Activated naive CD8-positive, alpha-beta T cell treated with anti-CD3 and anti-CD28 coated beads, Interleukin-2, amount 50 U/mL, for 16 hours (primary cell): ENCODE measurements at places on chromosomes 2 and 18.
A peak's percentile ranks its signal among the peaks of the same experiment; 100 is the strongest.

DNA sequence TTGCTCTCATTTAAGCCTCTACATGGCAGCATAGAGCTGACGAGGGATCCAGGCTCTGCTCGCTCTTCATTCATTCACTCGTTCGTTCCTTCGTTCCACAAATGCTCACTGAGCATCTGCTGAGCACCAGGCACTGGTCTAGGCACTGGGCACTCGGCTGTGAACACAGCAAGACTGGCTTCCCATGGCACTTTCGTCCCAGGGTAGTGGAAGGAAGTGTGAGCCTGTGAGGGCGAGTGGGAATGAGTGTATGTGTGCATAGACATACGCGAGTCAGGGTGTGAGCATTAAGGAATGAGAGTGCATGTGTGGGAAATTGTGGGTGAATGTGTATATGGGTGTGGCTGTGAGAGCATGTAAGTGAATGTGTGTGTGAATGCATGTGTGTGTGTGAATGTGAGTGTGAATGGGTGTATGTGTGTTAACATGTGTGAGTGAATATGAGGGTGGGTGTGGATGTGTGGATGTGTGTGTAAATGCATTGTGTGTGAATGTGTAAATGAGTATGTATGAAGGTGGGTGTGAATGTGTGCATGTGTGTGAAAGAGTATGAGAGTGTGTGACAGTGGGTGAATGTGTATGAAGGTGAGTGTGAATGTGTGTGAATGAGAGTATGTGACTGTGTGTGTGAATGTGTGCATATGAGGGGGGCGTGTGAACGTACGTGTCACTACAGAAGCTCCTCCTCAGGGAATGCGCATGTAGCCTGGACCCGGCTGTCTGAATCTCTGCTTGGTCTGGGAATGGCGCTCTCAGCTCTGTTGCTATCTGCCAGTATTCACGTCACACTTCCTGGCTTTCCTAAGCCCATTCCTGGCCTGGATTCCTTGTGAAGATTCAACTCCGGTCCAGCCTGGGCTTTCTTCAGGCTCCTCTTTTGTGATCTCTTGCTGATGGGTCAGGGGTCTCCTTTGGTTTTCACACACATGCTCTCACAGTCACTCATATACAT, 28.8 kb downstream of the SNORC start:
- no peak for DNase-seq

DNA sequence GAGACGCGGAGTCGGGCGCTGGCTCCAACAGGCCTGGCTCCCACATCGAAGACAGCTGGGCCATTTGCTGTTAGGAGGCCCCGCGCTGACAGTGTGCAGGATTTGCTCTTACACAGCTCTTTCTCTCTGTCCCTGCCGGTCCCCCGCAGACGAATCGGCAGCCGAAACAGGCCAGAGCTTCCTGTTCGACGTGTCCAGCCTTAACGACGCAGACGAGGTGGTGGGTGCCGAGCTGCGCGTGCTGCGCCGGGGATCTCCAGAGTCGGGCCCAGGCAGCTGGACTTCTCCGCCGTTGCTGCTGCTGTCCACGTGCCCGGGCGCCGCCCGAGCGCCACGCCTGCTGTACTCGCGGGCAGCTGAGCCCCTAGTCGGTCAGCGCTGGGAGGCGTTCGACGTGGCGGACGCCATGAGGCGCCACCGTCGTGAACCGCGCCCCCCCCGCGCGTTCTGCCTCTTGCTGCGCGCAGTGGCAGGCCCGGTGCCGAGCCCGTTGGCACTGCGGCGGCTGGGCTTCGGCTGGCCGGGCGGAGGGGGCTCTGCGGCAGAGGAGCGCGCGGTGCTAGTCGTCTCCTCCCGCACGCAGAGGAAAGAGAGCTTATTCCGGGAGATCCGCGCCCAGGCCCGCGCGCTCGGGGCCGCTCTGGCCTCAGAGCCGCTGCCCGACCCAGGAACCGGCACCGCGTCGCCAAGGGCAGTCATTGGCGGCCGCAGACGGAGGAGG, 3.5 kb downstream of the GDF7 start:
- DNase-seq, result no peak

GRCh38 chr2:190256087-190256486, 63.5 kb downstream of the HIBCH start:
- DNase-seq, result no peak

DNA sequence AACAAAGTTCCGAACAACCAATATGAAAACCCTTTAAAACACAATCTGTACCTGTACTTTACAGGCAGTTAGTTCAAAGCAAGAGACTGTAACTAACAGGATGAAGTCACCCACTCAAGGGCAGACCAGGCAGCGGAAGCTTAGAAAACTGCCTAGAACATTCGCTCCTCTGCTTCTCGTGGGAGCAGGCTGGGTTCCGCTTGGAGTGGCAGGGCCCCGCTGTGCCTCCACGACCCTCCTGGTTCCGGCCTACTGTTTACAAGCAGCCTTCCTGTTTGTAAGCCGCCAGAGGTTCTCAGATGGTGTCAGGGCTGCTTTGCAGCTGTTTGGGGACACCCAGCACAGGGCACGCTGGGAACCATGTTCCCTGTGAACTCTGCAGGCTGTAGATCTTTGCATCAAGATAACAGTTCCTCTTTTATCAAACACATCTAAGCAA, 31.3 kb downstream of the CIB4 start:
- DNase-seq, result no peak

DNA sequence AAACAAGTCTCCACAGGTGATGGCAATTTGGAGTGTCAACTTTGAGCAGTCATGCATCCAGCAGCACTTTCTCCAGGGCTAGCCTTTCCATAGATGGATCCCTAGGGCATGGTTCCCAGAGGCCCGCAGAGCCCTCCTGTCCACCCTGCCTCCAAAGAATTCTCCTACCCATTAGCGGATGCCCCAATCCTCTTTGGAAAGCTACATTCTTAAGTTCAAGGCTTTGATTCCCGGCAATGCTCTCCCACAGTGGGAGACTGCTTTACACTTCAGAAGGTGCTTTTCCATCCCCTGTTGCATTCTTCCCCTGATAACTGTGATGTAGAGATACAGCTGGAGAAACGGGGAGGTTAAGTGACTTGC, 61.3 kb downstream of the ACAA2 start:
- no peak for DNase-seq

GRCh38 chr18:56545464-56545863, 92.9 kb downstream of the TXNL1 start:
- no peak for DNase-seq

GRCh38 chr2:26469092-26469710, 8.7 kb downstream of the OTOF start:
- peak; percentile 18 for DNase-seq

GRCh38 chr2:76867854-76868253, 654.3 kb downstream of the LRRTM4 start:
- DNase-seq, result no peak

- no peak for DNase-seq
Observed at GRCh38 chr2:16553226-16553625, 112.4 kb downstream of the CYRIA start.

GRCh38 chr2:120770176-120770575, 34.5 kb downstream of the GLI2 start:
- DNase-seq, result no peak

- no peak for DNase-seq
Observed at GRCh38 chr18:904218-905090, at the start of gene ADCYAP1. TSS of gene ADCYAP1 (plus strand) at chr18:904871. CDS start at chr18:905387, 516 bp downstream.

DNA sequence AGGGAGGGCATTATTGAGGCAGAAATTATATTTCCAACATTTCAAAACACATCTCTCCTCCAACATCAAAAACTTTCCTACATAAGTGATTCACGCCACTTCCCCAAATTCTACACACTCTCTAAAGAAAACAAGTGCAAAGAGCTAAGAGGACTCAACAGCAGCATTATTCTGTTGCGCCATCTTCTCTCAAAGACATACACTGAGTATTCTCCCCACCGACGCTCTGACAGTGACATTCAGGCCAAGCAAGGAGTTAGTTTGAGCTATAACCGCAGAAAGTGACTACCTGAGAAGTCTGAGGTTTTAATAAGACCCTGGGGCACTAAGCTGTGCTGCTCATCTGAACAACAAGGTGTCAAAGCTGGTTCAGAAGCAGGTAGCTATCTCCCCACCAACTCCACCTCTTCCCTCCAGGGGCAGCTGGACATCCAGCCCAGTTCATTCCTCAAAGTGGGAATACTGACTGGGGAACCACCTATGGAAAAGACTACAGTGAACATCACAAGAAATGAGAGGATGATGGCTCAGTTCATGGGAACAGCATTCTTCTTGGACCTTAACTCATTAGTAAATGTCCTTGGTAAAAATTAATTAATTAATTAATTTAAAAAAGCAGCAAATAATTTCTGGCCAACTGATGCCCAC, 309.5 kb upstream of the CCDC68 start:
- no peak for DNase-seq

GRCh38 chr18:70219688-70220087, 14.2 kb upstream of the RTTN start:
- no peak for DNase-seq

GRCh38 chr18:13261661-13262357, 43.2 kb downstream of the LDLRAD4 start:
- DNase-seq, result no peak

- no peak for DNase-seq
Observed at GRCh38 chr2:137179542-137179941, 414.2 kb downstream of the THSD7B start.

DNA sequence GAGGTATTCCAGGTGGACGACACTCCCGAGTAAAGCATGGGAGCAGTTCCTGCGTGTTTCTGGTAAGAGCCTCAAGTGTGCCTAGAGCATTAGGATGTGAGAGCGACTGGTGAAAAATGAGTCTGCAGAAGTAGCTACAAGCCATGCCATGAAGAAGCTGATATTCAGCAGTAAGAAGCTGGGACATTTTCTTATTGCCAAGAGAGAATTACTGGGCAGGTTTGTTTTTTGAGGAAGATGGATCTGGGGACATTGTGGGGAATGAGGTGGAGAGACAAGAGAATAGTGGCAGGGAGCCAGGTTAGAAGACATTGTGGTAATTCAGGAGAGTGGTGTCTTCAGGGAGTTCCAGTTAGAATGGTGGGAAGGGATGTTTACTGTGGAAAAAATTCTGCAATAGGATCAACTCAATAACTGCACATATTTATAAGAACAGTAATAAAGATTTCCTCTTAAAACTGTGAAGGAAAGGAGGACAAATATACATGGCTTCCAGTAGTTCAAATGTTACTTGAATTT, 38.2 kb downstream of the CRIM1 start:
- DNase-seq, result no peak
